Fibroblast of skin of right quadriceps (primary cell): ENCODE measurements at places on chromosomes 7 and 10.

GRCh38 chr10:111384556-111384955 is 307.7 kb downstream of the ADRA2A start:
- DNase-seq: no peak

DNA sequence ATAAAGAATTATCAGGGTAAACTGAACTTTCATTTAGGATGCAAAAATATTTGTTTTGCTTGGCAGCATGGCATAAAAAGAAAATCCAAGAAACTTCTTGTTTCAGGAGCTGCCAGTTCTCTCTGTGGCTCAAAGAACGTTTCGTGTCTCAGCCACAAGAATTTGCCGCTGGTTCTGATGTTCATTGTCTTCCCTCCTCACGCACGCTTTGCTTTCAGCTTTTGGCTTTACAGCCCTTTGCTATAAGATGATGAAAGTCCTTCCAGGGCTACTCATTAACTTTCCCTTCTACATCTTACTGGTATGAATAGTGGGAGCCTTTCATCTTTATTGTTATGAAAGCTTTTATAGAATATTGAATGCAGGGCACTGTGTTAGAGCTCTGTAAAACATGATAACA is 124.7 kb downstream of the BICC1 start:
- DNase-seq: peak; percentile 77

- DNase-seq: no peak
These were observed 14.5 kb downstream of the SSC4D start for GRCh38 chr7:76394957-76395356.

- DNase-seq: peak; percentile 50
These were observed 101.8 kb downstream of the GNAT3 start for GRCh38 chr7:80410081-80410480.

DNA sequence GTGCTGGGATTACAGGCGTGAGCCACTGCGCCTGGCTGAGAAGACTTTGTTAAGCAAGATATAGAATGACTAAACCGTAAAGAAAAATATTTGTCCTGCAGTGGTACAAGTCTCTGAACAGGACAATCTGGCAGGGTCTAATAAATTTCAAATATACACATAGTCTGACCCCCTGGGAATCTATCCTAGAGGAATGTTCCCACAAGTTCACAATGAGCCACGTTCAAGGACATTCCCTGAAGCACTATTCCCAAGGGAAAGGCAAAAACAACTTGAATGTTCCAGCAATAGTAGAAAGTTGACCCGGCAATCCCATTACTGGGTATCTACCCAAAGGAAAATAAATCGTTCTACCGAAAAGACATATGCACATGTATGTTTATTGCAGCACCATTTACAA is 82.0 kb downstream of the HIP1 start:
- DNase-seq: no peak

DNA sequence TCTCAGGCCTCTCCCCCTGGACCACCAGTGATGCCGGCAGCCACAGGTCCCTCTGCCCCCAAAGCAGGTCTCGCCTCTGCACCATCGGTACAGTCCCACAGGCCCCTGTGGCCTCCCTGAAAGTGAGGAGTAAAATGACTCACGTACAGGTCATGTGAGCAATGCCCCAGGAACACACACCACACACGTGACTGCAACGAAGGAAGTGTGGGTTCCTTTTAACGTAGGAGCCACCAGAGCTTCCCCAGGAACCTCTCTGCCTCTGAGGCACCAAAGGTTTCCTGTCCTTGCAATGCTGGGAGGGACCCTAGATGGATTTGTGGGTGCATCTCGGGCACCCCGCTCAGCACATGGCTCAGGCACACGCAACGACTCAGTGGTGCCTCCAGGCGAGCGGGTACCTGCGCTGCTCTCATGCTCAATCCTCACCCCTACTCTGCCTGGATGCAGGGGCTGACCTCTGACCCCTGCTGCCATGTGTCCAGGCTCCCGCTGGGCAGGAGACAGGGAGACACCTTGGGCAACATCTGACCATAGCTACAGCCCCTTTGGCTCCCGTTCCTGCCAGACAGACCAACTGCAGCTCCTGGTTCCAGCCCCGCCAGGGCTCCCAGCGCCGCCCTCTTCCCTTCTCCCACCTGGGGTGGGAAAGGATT is 120.7 kb downstream of the PRKAG2 start:
- peak; percentile 62 for DNase-seq

DNA sequence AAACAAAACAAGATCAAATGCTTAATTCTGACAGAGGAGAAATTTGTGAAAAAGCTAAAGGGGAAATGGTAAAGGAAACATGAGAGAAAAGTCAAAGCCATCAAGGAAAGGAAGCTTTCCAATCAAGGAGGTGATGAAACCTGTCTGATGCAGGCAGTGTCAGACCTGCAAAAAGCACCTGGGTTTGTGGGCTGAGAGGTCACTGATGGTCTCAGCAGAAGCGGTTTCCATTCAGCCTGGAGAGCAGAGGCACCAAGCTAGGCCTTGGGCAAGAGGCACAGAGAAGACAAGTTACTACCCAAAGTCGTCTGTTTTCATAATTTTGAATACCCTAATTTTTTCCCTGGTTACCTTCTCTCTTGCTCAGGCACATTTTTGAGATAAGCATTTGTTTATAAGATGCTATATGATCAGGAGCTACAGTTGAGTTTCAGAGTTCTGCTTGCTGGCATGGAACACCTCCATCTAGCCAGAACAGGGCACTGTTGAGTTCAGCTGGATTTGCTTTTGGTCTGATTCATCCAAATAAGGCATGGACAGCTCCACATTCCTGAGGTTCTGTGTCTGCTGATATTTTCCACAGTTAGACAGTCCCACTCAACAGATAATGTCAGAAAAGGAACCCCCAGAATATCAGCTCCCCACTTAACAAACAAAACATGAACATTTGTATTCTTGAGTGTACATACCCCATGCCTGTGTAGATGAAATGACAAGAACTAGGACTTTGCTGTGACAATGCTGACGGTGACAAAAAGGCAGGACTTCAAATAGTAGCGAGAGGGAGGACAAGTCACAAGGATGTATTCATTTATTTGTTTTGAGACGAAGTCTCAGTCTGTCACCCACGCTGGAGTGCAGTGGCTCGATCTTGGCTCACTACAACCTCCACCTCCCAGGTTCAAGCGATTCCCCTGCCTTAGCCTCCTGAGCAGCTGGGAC is 4.9 kb upstream of the PPIA start:
- peak; percentile 63 for DNase-seq

DNA sequence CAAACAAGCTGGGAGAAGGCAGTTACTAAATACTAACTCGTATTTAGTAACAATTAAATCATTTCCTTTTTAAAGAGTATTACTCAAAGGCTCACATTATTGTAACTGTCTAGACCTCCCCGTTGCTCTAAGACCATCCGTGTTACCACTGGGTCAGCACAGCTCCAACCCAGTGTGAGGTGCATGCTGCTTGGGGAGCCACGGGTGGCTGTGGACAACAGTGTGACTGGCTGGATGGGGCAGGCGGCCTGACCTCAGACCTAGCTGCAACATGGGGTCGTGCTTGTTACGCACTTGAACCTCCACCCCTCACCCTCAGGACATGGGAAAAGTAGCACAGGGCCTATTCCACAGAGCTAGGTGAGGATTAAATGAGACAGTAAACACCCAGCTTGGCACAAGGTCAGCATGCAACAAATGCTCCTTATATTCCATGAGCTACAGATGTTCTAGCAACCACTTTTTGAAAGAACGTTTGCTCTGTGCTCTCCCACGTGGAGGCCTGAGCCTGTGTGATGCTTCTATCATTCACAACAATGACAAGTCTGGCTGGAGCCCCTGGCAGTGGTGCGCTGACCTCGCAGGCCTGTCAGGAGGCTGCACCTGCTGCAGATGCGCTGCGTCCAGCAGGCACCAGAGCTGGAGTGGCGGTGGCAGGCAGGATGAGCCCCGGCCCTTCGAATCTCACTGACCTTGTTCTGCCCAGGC is 135.7 kb downstream of the PKD1L1 start:
- DNase-seq: no peak
